ENCODE measurements at places on chromosomes 1 and 21.

DNA sequence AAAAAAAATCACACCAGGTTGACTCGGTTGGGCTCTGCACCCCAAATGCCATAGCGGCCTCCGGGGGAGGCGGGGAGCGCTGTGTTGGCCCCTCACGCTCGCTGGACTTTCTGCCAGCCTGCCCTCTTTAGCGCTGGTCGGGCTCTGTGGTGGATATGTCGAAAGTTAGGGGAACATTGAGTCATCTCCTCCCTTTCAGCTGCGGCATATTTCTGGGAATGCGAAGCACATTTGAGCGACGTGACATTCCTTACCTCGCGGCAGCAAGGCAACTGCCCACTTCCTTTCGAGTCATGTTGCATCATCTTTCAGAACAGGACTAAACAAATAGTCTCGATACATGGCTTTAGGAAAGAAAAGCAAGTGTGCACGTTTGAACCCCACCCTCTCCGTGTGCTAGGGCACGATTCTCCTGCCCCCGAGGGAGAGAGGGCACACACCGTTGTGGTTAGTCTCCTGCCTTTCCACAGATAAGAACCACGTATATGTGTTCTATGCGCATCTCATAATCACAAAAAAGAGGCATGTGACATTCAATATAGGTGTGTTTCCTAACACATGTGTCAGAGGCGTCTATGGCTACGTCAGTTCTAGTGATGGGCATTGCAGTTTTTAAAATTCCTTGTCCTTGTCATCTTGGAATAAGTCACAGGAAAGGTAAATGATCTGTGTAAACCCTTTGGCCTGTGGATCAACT is 105.9 kb upstream of the SLC45A1 start:
- no peak for DNase-seq

DNA sequence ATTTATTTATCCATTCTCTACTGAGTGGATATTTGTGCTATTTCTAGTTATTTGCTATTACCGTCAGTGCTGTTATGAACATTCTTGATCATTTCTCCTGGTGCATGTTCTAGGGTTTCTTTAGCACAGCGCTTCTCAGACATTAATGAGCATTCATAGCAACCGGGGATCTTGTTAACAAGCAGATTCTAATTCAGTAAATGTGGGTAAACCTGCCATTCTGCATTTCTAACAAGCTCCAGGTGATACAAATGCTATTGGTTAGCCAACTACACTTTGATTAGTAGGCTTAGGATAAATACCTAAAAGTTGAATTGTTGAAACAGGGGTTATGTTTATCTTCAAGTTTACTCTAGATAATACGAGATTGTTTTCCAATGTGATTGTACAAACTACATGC is 3.3 kb upstream of the DBT start:
- DNase-seq: no peak

DNA sequence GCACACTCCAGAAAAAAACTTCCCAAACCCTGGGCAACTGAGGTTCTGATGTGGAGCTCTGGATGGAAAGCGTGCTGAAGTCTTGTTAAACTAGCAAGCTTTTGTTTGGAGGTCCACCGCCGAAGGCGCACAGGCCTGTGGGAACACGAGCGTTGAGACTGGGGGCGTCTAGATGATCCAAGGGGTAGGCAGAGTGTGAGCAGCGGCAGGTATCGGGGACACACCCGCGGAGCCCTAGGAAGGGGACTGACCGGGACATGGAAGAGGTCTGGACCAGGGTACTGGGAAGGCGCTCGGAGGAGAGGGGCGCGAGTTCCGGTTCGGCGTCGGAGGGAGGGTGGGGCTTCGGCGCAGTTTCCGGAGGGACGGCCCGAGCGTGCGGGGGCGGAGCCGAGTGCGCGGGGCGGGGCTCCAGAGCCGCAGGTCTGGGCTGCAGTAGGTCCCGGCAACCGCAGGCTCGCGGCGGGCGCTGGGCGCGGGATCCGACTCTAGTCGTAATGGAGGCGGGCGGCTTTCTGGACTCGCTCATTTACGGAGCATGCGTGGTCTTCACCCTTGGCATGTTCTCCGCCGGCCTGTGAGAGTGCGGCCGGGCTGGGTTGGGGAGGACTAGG is at the start of gene SLC50A1:
Gene SLC50A1, plus strand, starts transcription at position 438 of the 614 bp plus-strand sequence. Its CDS starts 60 bp downstream, at position 498.
- peak; percentile 99 for DNase-seq

GRCh38 chr21:44059710-44060109 is 47.5 kb upstream of the PWP2 start:
- no peak for DNase-seq

DNA sequence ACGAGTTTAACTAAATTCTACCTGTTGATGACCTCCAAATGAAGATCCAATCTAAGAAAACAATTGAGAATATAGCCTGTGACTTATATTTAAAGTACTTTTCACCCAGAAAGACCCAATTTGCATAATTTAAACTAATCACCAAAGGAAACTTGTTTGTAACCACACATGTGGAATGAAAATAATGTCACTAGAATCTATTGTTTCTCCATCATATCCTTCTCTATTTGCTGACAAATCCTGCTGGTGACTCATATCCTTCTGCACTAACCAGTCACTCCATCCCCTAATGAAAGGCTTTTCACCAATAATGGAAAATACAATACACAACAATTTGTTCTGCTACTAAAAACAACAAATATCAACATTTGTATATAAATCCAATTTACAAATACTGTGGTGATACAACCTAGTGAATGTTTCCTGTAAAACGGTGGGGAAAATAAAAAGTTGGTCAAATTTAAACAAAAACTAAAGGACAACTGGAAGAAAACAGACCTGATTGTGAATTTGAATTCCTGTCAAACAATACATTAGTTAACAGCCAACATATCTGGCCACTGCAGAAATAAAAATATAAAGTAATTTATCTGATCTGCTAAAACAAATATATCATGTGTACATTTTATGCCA is 6.5 kb downstream of the PTP4A2 start:
- no peak for DNase-seq

DNA sequence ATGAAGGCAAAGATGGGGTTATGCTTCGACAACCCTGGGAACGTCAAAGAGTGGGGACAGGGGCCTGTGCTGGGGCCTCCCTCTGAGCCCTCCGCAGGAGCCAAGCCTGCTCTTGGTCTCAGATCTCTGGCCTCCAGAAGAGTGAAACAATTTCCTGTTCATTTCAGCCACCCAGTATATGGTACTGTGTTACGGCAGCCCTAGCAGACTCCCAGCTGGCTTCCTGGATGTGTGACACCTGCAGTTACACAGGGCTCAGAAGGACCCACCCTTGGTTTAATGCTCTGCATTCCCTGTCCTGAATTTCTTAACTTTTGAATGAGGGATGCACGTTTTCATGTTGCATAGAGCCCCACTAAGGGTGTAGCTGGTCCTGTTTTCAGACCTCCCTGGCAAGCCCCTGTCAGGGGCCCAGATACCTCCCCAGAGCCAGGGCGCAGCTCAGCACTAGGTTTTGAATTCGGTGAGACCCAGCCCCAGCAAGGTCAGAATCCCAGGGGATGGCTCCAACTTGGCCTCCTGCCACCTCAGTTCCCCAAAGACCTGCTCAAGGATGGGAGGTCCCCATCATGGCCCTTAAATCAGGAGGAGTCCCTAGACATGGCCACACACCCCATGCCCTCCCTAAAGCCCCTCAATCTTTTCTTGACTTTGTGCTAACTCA is 79.0 kb upstream of the IFFO2 start:
- DNase-seq: peak; percentile 22

GRCh38 chr1:157965584-157965983 is 27.9 kb upstream of the KIRREL1 start:
- DNase-seq: no peak

DNA sequence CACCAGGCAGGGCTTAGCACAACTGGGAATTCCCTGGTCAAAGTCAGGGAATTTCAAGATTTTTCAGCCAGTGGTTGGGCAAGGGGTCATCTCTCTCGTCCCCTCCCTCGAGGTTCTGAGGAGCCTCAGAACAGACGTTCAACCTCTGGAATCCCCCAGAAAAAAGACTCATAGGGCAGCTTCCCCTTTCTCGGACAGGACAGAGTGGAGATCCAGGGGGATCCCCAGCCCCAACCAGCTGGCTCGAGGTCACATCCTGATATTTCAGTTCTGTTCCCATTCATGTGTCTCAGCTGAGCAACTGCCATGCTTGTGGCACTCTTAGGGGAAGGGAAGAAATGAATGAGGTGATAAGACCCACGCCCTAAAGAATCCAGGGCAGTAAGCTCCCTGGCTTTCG is 4.9 kb upstream of the LAD1 start:
- no peak for DNase-seq

DNA sequence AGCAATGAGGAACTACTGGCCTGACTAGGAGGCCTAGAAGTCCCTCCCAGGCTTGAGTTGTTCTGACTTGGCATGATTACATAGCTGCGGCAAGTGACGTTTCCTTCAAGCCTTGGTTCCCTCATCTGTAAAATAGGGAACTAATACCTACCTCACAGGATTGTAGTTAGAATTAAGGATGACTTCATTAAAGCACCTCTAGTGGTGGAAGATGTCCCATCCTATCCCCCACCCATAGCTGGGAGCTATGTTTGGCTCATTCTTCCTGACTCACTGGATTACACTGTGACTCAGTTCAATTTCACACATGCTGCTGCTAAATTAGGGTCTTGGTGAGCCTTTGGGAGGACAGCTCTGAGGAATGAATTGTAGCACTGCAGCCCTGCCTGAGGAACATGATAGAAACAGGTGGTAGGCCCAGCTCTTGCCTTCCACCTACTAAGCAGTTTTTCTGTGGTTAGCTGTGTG is 6.0 kb upstream of the SHISA4 start:
- no peak for DNase-seq

DNA sequence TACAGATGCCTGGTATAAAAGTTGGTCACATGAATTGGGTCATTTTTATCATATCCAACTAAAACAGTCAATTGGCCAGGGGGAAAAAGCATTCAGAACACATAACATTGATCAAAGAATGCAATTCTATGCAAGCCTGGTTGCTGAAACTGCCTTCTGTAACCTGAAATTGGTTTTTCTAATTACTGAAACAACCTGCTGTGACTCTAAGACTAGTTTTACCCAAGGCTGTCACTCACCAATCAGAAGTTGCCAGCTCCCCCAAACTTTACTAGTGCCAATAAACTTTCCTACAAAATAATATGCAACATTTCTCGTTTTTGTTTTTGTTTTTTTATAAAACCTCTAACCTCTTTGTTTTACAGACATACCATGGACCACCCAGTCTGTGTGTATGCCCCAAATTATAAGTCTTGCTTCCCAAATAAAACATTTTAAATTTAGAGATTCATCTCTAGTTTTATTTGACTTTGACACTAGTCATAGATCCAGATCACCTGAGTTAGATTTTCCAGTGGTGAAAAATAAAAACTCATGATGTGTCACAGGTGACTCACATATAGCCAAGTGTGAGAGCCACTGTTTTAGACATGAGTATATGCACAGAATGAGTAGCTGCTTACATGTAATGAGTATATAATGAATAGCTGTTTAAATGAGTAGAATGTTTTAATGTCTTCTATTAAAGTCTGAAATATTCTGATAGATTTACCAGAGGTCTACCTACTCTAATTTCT is 64.2 kb upstream of the CR2 start:
- no peak for DNase-seq

- no peak for DNase-seq
Observed at GRCh38 chr1:174408146-174408545, 39.6 kb upstream of the GPR52 start.

- no peak for DNase-seq
Observed at GRCh38 chr21:27300770-27301169, 333.9 kb upstream of the ADAMTS5 start.

DNA sequence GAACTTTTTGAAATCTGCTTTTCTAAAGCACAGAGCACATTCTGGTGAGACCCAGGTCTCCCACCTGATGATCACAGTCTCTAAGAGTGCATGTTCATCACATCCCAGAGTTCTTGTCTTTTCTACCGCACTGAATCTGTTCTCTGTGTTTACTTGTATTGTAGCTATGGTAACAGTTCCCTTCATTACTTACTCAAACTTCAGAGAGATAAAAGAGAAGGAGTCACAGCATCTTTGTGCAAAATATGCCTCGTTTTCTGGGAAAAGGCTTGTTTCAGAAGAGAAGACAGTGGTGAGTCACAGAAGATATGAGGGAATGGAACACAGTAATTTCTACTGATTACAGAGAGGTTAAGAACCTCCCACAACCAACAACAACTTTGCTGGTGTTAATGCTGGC is 580.6 kb downstream of the PLA2G4A start:
- DNase-seq: no peak

- DNase-seq: no peak
Observed at GRCh38 chr21:32300117-32300681, 1.5 kb downstream of the MRAP start.

GRCh38 chr1:209041927-209042326 is 541.6 kb upstream of the CAMK1G start:
- DNase-seq: no peak

DNA sequence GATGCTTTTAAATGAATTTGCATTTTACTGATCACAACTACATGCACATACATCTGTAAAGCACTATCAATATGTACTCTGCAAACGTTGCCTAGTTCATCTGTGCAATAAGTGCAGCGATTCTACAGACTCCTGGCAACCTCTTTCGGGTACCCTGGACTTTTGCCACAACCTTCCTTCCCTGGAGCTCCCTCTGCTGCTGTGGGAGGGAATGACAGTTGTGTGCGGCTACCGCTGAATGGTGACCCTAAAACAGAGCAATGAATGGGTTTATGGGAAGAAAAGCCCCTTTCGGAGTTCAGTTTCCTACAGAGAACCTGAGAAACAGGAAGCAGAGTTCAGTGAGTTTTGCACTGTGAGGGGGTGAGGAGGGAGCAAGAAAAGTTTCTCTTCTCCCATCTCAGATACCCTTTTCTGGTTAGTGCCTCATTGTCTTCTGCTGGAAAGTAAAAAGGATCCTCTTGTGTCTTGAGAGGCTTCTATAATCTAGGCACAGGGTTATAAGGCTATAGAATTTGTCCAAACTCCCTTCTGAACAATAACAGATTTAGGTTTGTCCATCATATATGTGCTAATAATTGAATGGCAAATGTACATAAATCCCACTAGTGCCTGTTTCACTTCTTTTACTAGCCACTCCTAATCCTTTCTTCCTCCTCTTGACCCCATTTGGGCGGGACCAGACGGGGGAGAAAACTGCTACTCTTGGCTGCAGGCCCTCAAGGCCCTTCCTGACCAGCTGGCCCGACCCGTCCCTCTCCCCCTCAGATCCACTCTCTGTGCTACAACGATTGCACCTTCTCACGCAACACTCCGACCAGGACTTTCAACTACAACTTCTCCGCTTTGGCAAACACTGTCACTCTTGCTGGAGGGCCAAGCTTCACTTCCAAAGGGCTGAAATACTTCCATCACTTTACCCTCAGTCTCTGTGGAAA is 19.8 kb upstream of the SARS1 start:
- peak; percentile 79 for DNase-seq

- DNase-seq: no peak
Observed at GRCh38 chr1:192580351-192580962, 4.9 kb downstream of the RGS1 start.

DNA sequence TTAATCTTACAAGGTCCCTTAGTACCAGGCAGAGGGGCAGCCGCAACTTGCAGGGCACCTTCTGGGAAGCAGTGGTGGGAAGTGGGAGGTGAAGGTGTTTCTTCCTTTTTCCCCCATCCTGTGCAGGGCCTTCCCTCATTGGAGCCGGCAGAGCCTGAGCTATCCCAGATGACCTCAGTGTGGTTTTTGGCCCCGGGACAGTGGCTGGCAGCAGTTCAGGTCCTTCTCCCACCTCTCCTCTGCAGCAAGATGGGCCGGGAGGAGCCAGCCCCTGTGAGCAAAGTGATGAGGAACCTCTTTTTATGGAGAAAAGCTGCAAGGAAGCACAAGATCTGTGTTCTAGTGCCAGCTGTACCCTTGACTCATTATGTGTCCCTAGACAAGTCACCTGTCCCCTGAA is 6.8 kb downstream of the PFKFB2 start:
- no peak for DNase-seq

- no peak for DNase-seq
Observed at GRCh38 chr1:204289280-204289679, 70.4 kb downstream of the PLEKHA6 start.

- no peak for DNase-seq
Observed at GRCh38 chr1:10795276-10796021, 997 bp downstream of the CASZ1 start.

Measured in D341Med (cell line).